ENCODE measurements at places on chromosomes 6 and 20.

- DNase-seq: no peak
Measured at GRCh38 chr20:43446361-43446879, 11.3 kb upstream of the SRSF6 start.

GRCh38 chr6:109783250-109783986 is 92.3 kb downstream of the FIG4 start:
- no peak for DNase-seq

GRCh38 chr6:515267-515666 is 123.7 kb downstream of the IRF4 start:
- DNase-seq: no peak

GRCh38 chr20:20759132-20759531 is 46.7 kb upstream of the RALGAPA2 start:
- no peak for DNase-seq

GRCh38 chr20:54028276-54029011 is 42.0 kb downstream of the BCAS1 start:
- DNase-seq: no peak
